ENCODE measurements at places on chromosomes 16 and 17. TPM values are rescaled to one million over a fixed set of nuclear protein-coding genes. Genes with fewer than 3 reads are reported as not detected.

DNA sequence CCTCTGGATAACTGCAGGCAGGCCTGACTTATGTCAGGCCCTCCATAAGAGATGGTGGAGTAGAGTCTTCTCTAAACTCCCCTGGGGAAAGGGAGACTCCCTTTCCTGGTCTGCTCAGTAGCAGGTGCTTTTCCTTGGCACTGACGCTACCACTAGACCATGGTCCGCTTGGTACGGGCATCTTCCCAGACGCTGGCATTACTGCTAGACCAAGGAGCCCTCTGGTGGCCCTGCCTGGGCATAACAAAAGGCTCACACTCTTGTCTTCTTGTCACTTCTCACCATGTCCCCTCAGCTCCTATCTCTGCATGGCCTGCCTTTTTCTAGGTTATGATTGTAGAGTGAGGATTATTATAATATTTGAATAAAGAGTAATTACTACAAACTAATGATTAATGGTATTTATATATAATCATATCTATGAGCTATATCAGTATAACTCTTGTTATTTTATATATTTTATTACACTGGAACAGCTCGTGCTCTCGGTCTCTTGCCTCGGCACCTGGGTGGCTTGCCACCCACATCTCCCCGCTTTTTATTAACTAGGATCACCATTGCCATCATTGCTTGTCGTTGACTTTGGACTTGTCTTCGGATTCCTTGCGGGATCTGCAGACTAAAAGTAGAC lies 59.8 kb upstream of the ARL4D start:
- no peak for ATAC-seq

DNA sequence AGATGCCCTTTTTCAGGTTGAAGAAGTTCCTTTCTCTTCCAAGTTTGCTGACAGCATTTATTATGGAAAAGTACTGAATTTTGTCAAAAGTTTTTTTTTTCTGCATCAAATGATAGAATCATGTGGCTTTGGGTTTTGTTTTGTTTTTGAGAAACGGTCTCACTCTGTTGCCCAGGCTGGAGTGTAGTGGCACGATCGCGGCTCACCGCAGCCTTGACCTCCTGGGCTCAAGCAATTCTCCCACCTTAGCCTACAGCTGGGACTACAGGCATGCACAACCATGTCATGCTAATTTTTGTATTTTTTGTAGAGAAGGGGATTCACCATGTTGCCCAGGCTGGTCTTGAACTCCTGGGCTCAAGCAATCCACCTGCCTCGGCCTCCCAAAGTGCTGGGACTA lies 7.3 kb downstream of the CMTM4 start:
- ATAC-seq: no peak

GRCh38 chr16:88831838-88832237 lies 20.1 kb upstream of the APRT start:
- ATAC-seq: no peak

- ATAC-seq: no peak
Measured at GRCh38 chr16:85215478-85216118, 103.3 kb upstream of the CIBAR2 start.

- no peak for ATAC-seq
Measured at GRCh38 chr16:30546115-30546514, 11.5 kb upstream of the ZNF747 start.

- ATAC-seq: no peak
Measured at GRCh38 chr16:49866595-49867071, 10.7 kb upstream of the ZNF423 start.

DNA sequence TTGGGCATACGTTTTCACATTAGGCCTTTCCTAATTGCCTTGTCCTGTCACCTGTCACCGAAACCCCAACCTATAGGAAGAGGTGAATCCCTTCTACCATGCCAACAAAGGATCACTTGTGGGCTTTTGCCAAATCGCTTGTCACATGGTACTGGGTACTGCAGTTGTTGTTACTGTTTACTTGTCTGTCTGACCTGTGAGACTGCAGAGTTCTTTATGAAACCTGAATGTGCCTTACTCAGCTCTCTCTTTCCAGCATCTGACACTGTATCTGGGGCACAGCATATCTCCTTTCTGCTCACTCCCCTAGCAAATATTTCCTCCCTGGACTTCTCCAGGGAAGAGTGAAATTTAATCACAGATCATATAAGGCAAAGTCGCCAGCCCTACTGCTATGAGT lies 1272.4 kb downstream of the CDH8 start:
- ATAC-seq: no peak

DNA sequence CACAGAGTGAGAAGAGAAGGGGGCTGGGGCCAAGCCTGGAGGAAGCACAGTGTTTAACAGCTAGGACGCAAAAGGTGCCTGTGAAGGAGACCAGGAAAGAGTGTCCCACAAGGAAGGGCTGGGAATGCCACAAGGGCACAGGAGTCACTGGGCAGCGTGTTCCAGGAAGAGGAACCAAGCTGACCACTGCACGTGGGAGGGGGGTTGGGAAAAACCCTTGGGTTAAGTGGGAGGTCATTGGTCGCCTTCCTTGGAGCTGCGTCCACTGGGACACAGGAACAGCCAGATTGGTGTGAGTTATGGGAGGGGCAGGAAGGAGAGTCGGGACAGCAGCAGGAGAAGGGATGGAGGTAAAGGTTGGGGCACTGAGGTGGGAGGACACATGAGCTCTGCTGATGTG lies 12.9 kb downstream of the TTYH2 start:
- ATAC-seq: no peak

GRCh38 chr16:81401035-81401950 lies 43.3 kb upstream of the CMIP start:
- peak; percentile 45 for ATAC-seq

DNA sequence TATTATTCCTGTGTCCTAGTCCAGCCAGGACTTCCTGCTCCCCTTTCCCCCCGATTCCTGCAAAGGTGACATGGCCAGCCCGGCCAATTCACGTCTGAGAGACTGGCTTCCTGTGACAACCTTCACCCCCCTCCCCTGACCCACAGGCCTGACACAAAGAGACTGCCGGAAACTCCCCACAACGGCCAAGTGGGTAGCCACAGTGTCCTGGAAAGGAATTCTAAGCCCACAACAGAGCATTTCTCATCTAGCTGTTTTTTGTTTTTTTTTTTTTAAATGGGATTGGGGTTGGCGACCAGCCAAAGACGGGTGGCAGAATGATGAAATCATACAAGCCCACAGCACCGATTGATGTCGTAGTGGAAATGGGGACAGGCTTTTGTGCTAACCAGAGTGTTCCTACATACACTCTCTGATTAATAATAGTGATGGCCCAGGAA lies 2.8 kb upstream of the XAF1 start:
- ATAC-seq: peak; percentile 76

DNA sequence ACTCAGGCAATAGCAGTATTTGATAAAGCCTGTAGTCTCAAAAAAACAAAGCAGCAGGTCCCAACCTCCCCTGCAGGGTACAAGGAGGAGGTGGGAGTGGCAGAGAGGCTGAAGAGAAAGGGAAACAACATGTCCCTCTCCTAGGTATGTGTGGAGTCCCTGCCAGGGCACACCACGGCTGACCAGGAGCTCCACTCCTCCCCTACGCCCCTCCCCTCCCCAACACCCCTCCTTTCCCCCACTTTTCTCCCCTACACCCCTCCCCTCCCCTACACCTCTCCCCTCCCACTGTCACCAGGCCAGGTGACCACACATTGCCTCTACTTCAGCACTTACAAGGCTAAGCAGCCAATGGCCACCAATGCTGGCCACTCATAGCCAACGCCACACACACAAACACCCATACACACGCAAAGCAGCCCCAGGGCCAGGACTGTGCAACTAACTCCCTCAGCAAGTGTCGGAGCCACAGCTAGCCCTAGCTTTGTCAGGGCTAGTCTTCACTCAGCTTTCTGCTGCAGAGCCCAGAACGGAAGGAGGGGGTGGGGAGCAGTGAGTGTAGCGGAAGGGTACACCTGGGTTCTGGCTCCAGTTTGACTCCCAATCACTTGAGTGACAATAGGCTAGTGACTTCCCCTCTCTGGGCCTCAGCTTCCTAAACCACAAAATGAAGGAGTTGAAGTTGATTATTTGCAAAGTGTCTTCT lies 8.2 kb downstream of the CAVIN1 start:
- no peak for ATAC-seq

- no peak for ATAC-seq
Measured at GRCh38 chr17:57328109-57328882, 72.0 kb downstream of the MSI2 start.

- no peak for ATAC-seq
Measured at GRCh38 chr16:81712681-81713080, 66.4 kb upstream of the PLCG2 start.

DNA sequence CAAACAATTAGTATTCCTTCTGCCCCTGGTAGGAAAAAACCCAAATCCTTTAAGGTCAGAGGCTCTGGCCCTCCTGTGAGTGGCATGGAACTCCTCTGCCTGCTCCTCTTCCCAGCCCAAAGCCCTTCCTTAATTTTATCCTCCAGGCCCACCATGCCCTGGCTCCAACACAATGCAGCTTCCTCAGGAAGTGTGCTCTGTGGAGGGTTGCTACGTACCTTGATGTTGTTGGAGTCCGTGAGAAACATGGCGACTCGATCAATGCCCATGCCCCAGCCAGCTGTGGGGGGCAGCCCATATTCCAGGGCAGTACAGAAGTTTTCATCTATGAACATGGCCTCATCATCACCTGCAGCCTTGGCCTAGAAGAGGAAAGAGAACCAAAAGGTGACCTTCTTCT lies 5.3 kb upstream of the ADAT1 start:
- ATAC-seq: no peak

DNA sequence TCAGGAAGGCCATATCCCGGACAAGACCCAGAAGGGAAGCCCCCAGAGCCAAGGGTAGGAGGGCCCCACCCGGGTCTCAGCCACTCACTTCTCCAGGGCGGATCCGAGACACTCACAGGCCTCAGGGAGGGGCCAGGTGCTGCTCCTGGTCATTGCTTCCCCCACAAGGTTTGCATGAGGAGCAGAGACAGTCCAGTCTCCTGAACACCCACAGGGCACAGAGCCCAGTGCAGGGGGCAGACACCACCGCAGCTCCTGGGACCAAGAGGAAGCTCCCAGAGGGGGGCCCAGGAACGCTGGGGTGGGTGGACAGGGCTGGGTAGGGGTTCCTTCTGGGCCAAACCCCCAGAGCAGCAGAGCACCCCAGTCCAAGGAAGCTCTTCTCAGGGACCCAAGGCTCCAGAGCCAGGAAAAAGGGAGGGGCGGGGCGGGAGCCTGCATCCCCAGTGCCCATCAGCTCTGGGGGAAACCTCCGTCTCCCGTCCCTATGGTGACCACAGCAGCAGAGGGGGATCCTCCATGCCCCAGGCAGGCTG lies 709 bp upstream of the MRPL28 start:
- ATAC-seq: no peak

DNA sequence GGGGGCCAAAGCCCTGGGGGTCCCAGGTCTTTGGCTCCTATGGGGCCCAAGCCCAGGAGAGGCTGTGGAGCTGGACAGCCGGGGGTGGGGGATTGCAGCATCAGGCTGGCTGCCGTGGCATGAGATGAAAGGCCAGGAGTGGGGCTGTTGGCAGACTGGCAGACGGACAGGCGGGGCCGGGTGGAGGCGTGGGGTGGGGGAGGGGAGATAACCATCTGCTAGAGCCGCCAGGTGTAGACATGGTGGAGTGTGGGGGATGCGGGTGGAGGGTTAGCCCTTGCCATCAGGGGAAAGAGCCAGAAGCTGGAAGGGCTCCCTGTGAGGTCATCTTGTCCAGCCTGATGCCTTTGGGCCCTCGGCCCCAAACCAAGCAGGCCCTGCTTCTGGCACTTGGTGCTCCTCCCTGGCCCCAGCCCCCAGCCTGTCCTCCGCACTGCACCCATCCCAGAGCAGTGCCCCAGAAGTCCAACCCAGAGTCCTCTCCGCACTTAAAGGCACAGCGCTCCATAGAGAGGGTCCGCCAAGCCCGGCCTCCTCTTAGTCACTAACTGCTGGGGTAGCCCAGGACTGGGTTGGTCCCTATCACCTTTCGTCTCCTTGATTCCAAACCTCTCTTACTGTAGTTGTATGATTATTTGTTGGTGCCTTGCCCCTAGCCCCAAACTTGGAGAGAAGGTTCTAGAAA lies 33.3 kb upstream of the DLX4 start:
- no peak for ATAC-seq

- no peak for ATAC-seq
Measured at GRCh38 chr17:35374766-35375344, 1.4 kb upstream of the SLFN11 start.

- ATAC-seq: peak; percentile 79
Measured at GRCh38 chr17:40922239-40922638, 15.2 kb downstream of the KRT23 start.

DNA sequence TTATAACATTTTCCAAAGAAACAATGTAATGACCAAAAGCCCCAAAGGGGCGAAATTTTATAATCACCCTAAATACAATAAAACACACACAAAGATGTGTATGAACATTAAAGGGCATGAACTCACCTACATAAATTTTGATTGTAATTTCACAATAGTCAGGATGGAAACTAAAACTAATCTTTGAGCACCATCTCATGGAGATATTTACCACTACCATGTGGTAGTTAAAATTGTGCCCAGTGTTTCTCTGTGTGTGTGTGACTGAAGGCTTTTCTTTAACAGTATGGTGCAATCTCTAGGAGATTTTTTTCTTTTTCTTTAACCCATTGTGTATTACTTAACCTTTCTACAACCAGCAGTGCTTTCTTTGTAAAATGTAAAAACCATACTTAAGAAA lies 19.7 kb upstream of the MEIOC start:
- peak; percentile 43 for ATAC-seq

- no peak for ATAC-seq
Measured at GRCh38 chr16:17303101-17303500, 167.7 kb downstream of the XYLT1 start.

DNA sequence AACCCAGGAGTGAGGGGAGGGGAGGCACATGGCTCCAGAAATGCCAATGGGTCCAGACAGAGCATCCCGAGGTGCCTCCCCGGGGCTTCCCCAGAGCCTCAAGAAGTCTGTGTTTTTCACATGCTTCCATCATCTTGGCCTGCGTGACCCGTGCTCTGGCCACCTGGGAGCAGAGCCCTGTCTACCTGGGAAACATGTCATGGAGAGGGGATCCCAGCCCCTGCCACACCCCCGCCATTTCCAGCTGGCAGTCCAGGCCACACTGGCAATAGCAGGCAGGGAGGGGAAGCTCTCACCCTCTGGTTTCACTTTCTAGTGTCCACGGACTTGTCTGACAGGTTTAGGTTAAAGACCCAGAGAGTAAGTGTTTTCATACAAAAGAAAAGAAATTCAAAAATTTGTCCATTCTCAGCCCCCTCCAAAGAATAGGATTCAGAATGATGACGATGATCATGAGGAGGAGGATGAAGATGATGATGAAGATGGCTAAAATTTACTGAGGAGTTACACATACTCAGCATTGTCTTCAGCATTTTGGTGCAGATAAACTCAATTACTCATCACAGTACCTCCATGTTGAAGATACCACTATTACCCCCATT lies 9.0 kb downstream of the SMIM5 start:
- ATAC-seq: no peak

DNA sequence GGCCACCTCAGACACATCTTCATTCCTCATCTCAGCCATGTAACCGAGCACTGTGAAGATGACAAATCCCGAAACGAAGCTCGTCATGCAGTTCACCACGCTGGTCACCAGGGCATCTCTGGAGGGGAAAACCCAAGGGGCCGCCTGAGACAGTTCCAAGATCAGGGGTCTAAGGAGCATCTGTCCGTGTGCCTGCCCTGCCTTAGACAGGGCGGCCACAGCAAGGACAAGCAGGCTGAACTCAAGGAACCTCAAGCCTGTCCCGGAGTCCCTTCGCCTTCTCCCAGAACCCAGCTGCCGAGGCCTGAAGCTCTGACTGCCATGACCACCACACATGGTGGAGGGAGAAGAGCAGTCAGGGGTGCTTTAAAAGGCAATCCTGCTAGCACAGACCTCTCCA lies 22.7 kb downstream of the SLC6A4 start:
- no peak for ATAC-seq

The MPV17L gene
- 13.5 TPM for total RNA-seq

The HBA2 gene
- 72.6 TPM for total RNA-seq

The SPG7 gene
- 80.9 TPM for total RNA-seq

The GRAP gene
- 1.1 TPM for total RNA-seq

The TOP3A gene
- total RNA-seq: 19.6 TPM
